ENCODE measurements at places on chromosomes 11 and 22. TPM values are rescaled to one million over a fixed set of nuclear protein-coding genes. Genes with fewer than 3 reads are reported as not detected.
A peak's percentile ranks its signal among the peaks of the same experiment; 100 is the strongest.

TYR gene
- total RNA-seq: not detected

DNA sequence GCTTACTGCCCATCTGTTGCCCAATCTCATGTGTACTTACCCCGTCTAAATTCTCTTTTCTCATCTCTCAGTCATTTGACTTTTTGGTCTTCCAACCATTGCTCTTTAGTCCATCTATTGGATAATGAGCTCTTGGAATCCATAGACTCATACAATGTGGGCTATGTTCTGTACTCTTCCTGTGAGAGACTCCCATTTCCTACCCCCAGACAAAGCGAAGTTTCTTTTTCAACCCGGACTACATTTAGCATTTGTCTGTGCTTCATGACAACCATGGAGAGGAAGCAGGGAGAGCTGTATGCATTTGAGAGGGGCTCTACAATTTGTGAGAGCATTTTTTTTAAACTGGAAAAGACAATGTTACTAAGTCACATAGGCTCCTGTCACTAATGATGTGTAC, 4.0 kb upstream of the ARHGAP42 start:
- H3K27ac ChIP-seq: no peak overlapping the region
- no peak overlapping the region for H3K4me3 ChIP-seq
- H3K27me3 ChIP-seq: no peaks in the 10 kb centered on the region
- H3K36me3 ChIP-seq: no peaks in the 10 kb centered on the region
- H3K4me1 ChIP-seq: no peaks in the 10 kb centered on the region

DNA sequence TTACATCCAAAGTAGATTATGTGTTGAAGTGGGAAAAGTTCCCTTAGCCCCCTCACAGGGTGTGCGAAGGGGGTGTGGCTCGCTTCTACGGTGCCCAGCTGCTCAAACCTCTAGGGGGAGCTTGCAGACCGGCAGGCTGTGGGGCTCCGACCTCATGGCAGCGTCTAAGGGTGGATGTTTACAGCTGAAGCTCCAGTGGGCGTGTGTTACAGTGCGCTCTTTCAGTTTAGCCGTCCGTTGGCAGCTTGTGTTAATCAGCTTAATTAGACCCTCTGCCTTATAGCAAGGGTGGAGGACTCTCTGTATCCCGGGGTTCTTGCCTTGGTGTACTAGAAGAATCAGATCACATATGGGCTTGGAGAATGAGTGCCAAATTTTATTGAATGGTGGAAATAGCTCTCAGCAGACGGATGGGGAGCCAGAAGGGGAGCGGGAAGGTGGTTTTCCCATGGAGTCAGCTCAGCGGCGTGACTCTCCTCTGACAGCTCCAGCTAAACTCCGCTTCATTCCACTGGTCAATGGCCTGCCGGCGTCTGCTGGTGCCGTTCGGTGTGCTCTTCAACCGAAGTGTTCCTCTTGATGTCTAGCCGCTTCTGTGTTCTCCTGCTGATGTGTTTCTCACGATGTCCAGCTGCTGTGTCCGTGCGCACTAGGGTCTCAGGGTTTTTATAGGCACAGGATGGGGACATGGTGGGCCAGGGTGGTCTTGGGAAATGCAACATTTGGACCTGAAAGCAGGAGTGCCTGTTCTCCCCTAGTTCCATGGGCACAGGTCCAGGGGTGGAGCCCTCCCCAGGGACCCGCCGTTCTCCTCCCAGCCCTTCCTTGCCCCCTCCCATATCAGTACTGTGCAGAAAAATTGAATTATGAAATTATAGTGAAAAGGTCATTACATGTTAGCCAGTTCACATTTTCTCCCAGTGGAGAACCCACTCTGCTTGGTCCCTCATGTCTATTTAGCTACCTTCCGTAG, 28.6 kb upstream of the OR10G7 start:
- H3K27me3 ChIP-seq: no peaks in the 10 kb centered on the region
- DNase-seq: peak; percentile 59
- H3K4me1 ChIP-seq: peaks cover 3% of the 10 kb centered on the region
- H3K4me3 ChIP-seq: no peak overlapping the region

FGF4 gene
- total RNA-seq: not detected

GRCh38 chr11:108392353-108392752, 75.0 kb downstream of the C11orf65 start:
- DNase-seq: no peak
- H3K27me3 ChIP-seq: no peaks in the 10 kb centered on the region
- H3K4me3 ChIP-seq: no peak overlapping the region
- H3K27ac ChIP-seq: no peak overlapping the region

- no peaks in the 10 kb centered on the region for H3K36me3 ChIP-seq
- H3K4me3 ChIP-seq: no peak overlapping the region
- no peaks in the 10 kb centered on the region for H3K4me1 ChIP-seq
- no peaks in the 10 kb centered on the region for H3K27me3 ChIP-seq
- DNase-seq: no peak
These were observed 17.7 kb upstream of the PRDM10 start for GRCh38 chr11:130020323-130020722.

GRCh38 chr11:2132246-2132645, 6.9 kb downstream of the IGF2 start:
- no peak overlapping the region for H3K27ac ChIP-seq
- H3K36me3 ChIP-seq: no peaks in the 10 kb centered on the region
- H3K4me3 ChIP-seq: no peak overlapping the region

GRCh38 chr11:35313066-35313759, 106.1 kb downstream of the SLC1A2 start:
- H3K4me1 ChIP-seq: no peaks in the 10 kb centered on the region
- DNase-seq: no peak
- no peak overlapping the region for H3K4me3 ChIP-seq
- H3K27ac ChIP-seq: no peak overlapping the region

Data from colonic mucosa (tissue), 4 donors.